ENCODE measurements at places on chromosomes 4 and X.

GRCh38 chrX:87626996-87627395 is 109.4 kb downstream of the KLHL4 start:
- DNase-seq: no peak

DNA sequence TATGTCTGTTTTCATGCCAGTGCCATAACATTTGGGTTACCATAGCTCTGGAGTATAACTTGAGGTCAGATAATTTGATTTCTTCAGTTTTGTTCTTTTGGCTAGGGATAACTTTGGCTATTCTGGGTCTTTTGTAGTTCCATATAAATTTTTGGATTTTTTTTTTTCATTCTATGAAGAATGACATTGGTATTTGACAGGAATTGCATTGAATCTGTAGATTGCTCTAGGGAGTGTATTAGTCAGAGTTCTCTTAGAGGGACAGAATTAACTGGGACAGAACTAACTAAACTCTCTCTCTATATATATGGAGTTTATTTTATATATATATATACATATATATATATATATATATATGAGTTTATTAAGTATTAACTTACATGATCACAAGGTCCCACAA is 32.2 kb upstream of the SLIT2 start:
- no peak for DNase-seq

DNA sequence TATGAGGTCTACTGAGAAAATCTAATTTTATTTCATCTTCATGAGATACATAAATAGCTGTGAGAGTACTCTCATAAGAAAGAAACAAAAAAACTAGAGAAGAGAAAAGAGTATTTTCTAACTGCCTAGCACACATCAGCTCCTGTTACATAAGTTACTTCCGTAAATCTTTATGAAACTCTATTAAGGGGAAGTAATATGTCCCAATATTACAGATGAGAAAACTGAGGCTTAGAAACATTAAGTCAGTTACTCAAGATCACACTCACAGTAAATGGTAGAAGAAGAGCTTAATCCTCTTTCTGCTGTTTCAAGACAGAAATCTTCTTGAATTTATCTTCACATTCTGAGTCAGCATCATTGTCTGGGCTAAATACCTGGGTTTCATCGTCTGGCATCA is 164.1 kb downstream of the DTHD1 start:
- DNase-seq: no peak

DNA sequence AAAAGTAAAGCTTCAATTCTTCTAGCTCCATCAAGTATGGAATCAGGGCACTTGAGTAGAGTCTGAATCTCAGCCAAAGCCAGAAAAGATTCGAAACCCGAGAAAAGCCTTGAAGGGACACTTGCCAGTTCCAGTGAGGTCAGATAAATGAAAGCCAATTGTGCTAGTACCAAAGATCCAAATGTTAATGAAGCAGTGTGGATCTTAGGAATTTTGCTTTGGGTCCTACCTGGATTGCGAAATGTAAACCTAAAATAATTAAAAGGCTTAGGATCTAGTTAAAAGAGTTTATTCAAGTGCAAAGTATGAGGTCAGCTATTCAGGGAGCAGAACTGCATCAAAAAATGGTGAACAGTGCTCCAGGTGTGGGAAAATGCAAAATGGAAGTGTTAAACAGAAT is 552.6 kb downstream of the NAP1L3 start:
- DNase-seq: no peak

DNA sequence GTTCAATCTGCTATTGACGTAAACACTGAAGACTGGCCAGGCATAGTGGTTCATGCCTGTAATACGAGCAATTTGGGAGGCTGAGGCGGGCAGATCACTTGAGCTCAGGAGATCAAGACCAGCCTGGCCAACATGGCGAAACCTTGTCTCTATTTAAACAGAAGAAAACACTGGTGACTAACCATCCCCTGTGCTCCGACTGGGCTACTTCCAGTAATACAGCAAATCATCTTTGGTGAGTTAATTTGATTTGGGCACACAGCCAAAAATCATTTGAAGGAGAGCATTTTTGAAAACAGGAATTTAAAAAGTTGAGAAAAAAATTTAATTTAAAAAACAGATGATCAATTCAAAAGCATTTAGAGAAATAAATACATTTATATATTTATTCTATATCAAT is 52.0 kb downstream of the SEC24D start:
- DNase-seq: no peak

DNA sequence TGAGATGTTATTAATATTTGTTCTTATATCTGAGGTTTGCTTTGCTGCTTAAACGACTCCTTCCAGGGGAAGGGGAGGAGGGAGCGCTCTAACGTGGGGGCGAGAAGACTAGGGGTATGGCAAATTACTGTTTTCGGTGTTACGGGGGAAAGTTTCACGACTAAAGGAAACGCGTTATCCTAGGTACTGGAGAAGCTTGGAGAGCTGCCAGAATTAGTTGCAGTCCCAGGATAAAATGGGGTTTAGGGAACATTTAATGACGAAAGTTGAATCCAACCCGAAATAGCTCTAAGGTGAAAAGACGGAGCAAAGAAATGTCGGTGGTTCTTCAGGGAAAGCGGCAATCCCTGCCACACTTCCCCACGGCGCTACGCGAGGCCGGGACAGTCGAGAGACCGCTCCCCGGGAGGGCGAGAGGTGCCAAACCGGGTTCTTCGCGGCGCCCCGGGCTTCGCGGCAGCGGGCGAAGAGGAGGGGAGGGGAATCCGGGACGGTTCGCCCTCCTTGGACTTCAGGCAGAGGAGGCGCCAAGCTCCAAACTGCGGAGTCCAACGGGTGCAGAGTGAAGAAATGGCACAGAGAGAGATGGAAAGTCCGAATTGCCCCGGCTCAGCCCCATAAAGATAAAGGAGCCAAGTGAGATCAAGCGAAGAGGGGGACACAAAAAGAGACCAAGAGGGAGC is 724 bp downstream of the THOC2 start:
- no peak for DNase-seq

DNA sequence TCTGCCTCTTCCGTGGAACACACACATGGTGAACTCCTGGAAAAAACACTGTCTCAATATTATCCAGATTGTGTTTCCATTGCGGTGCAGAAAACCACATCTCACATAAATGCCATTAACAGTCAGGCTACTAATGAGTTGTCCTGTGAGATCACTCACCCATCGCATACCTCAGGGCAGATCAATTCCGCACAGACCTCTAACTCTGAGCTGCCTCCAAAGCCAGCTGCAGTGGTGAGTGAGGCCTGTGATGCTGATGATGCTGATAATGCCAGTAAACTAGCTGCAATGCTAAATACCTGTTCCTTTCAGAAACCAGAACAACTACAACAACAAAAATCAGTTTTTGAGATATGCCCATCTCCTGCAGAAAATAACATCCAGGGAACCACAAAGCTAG is 87.9 kb downstream of the TET2 start:
- DNase-seq: no peak

DNA sequence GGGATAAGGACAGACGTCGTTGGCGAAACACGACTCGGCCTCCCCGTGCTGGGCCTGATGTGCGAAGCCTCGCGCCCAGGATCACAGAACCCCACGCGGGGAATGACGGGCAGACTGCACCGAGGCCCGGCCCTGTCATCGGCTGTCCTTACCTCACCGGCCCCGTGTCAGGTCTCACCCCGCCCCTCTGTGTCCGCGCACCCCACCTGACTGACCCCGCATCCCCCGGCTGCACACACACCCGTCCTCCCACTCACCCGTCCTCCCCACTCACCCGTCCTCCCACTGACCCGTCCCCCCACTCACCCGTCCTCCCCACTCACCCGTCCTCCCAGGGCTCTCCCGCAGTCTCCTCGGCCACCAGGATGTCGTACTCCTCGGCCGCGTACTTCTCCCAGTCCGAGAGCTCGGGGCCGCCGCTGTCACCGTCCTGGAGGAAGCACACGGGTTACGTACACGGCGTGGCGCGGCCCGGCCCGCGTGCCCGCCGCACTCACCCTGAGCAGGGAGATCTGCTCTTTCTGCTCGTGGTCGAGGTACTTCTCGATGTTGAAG is 19.8 kb upstream of the GTPBP6 start:
- DNase-seq: no peak

- DNase-seq: no peak
These were observed 64.2 kb downstream of the PACRGL start for GRCh38 chr4:20764366-20764992.

- no peak for DNase-seq
These were observed 2.5 kb downstream of the ARHGEF9 start for GRCh38 chrX:63782515-63782914.

DNA sequence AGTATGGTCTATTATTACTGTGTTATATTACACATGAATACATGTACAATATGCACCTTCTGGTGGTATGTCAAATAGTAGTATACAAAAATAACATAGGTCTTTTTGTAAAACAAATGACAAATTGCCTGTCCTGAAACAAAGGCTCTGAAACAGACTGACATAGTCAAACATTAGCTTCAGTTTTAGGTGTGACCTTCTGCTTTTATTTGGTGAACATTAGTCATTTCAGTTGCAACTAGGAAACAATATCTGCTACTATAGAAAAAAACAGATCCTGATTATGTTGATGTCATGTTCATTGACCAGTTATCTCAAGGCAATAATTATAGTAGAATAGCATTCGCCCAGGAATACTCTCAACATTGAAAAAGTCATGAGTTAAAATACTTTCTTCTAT is 123.0 kb downstream of the CHRNA9 start:
- DNase-seq: no peak

DNA sequence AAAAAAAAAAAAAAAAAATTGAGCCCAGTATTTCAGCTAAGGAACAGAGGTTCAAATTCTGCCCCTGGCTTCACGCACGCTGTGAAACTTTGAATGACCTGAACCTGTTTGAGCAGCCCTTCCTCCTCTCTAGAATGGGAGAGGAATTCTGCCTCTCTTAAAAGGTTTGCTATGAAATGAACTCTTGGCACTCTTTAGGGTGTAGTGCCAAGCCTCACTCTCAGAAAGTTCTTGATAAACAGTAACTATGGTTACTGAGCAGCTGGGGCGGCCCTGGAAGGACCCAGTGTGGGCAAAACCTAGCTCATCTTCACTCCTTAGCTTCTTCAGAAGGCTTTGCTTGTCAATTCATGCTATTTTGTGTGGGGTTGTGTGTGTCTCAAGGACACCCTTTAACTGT is 73.7 kb downstream of the GEMIN8 start:
- no peak for DNase-seq

- DNase-seq: no peak
These were observed 14.0 kb upstream of the DUSP9 start for GRCh38 chrX:153633048-153633447.

- DNase-seq: no peak
These were observed 63.4 kb upstream of the ENPEP start for GRCh38 chr4:110412354-110413065.

DNA sequence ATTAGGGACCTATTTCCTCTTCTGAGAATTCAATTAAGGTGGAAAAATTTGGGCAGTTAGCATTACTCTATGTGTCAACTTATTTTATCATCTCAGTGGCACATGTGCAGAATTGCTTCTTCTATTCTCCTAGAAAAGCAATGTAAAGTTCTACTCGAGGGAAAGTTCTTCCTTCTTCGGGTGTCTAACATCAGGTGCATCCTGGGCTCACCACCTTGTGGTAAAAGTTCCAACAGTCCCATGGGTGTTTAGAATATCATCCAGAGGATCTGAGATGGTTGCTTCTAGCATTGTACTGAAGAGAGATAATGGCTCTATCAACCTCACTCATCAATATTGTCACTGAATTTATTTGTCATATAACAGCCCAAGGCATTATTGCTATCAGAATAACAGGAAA is 969.7 kb downstream of the PDHA2 start:
- no peak for DNase-seq

Data from amniotic stem cell (primary cell).